ENCODE measurements at places on chromosomes 2 and 18.

GRCh38 chr2:171824086-171824485 is 70.0 kb downstream of the SLC25A12 start:
- DNase-seq, result no peak

- DNase-seq, result no peak
These were observed 62.6 kb upstream of the NEDD4L start for GRCh38 chr18:57981308-57982028.

DNA sequence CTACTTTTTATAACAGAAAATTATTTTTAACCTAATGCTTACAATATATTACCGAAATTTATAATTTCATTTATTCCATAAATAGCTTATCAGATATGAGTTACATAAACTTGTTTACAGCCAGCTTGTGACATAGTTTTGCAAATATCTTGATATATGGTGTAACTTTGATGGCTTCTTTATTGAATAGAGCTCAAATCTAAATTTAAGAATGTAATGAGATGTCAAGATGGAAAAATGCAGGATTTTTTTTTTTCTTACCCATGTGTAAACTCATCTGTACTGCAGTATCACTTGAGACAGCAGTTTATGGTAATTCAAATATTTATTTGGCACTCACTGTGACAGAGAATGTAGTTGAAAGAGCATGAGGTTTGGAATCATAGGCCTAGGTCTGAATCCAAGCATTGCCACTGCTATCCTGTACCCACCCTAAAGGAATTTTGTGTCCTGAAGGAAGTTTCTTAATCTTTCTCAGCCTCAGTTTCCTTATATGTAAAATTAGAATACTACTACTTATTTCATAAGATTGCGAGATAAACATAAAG is 3.8 kb downstream of the CREB1 start:
- DNase-seq, result no peak

- DNase-seq, result no peak
These were observed 59.3 kb downstream of the COBLL1 start for GRCh38 chr2:164782323-164782722.

DNA sequence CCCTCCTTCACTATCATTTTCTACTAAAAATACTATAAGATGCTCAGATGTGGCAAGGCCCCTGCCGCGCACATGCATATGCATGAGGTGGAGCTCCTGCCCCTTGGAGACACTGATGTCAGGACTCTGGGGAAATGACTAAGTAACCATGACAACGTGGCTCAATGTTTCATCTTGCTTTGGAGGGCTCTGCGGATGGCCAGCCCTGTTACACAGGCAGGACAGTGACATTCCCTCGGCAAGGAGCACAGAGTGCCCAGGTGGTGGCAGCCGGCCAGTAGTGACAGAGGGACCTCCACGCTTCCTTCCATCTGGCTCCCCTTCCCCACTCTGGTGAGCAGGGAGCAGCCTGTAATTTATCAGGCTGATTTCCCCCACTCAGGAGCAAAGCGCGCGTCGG is 364.1 kb downstream of the SS18 start:
- DNase-seq, result no peak

All from stimulated activated CD4-positive, alpha-beta T cell treated with anti-CD3 and anti-CD28 coated beads, Interleukin-12 subunit alpha, Interleukin-12 subunit beta, amount 100 ng/mL, for 48 hours (primary cell).